Activated CD4-positive, alpha-beta T cell treated with anti-CD3 and anti-CD28 coated beads, Interleukin-2, amount 50 U/mL, for 1 hour (primary cell): ENCODE measurements at places on chromosomes 6 and 20.

DNA sequence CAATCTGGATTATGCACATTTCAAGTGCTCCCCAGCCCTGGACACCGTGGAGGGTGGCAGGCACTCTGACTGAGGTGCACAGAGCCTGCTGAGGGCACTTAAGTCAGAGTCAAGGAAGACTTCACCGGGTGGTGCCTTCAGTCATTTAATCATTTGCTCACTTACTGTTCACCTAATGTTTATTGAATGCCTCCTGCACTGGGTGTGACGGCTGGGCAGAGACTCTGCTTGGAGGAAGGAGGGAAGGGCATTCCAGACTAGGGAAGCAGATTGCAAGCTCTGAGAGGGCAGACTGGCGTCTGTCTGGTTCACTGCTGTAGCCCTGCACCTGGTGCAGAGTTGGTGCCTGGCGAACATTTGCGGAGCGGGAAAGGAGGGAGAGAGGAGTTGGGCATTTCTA is 54.2 kb upstream of the FAM83D start:
- no peak for DNase-seq

DNA sequence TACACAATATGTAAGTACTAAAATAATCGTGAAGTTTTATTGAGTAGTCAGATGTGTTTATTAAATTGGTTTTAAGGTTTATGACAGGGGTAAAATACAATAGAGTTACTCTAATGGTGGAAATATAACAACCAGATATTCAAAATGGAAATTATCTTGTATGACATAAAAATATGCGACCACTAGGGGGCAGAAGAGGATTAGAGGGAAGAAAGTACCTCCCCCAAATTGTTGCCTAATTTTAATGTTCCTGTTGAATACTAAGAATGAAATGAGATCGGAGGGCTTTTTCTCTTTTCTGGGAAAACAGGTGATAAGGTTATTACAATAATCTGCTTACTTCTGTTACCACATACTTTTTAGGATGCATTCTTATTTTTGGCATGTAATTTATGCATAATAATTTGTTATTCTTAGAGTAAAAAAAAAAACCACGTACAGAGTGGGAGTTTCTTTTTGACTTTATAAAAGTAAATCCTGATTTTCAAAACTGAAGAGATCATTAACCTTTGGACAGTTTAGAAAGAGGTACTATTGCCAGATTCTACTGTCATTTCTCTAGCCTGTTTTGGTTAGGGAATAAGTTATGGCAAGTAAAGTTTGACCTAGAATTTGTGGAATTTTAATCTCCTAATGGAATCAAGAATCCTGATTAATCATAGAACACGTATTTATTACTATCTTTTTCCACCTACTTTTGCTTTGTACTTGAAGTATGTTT is 159.2 kb downstream of the CD109 start:
- DNase-seq, result no peak

- DNase-seq, result peak; percentile 14
Observed at GRCh38 chr6:38713812-38714211, 1.3 kb upstream of the DNAH8 start.

DNA sequence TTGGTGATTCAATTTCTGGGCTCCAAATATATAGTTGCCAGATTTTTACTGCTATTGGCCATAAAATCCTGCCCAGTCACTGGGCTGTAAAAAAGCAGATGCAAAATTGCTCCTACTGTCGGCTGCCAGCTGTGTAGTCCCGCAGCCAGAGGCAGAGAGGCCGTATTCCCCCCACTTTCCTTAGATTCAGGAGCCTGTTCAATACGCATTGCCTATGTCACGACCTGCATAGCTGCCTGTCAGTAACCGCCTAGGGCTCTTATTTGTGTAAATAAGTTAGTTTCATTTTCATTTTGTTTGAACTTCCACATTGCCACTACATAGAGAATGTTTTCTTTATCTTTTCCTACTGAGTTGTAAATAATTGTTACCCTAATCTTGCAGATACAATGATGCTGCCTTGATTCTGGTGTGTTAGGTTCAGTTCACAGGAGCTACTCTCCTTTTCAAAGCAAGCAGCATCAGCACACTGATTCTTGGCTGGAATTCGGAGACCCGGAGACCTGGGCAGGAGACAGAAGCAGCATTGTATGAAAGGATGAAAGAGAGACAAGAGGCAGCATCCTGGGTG is 46.0 kb upstream of the UST start:
- no peak for DNase-seq

- peak; percentile 90 for DNase-seq
Observed at GRCh38 chr6:149717588-149718458, at the start of gene LATS1. Gene LATS1 (minus strand): TSS chr6:149718101. CDS start chr6:149702126, 15,975 bp downstream.

- DNase-seq, result no peak
Observed at GRCh38 chr6:84892671-84893070, 128.3 kb upstream of the TBX18 start.

DNA sequence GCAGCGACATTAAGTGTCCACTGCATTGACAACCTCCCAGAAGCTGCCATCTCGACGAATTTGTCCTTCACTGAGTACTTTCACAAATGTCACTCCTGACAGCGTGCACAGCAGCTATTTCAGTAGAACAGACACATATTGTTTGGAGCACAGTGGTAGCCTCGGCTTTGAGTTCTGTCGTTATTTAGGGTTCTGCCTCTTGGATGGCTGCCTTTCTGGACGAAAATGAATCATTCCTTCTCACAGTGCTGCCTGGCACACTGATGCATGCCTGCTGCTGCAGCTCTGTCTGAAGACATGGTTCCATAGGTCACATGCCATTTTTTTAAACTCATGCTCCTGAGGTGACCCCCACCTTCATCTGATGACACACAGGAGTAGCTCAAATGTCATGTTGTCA is 477.0 kb downstream of the C6orf118 start:
- no peak for DNase-seq

DNA sequence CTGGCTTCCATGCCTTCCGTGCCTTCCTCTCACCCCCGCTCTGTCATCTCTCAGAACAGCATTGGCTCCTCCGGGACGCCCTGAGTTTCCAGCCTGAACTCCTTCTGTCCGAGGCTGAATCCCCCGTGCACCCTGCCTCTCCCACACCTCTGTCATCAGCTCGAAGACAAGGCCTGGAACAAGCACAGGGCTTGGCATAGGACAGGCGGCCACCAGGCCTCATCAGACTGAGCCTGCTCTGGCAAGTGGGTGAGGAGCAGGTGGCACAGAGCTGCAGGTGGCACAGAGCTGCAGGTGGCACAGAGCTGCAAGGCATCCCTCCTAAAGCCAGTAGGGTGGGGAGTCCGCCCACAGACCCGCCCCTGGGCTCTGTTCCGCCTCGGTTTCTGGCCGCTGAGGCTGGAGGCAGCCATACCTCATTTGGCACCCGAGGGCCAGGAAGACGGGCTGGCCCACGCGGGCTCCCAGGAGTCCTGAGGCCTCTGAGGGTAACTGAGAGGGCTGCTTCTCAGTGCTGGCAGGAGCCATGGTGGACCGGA is 60.2 kb downstream of the EZR start:
- no peak for DNase-seq

DNA sequence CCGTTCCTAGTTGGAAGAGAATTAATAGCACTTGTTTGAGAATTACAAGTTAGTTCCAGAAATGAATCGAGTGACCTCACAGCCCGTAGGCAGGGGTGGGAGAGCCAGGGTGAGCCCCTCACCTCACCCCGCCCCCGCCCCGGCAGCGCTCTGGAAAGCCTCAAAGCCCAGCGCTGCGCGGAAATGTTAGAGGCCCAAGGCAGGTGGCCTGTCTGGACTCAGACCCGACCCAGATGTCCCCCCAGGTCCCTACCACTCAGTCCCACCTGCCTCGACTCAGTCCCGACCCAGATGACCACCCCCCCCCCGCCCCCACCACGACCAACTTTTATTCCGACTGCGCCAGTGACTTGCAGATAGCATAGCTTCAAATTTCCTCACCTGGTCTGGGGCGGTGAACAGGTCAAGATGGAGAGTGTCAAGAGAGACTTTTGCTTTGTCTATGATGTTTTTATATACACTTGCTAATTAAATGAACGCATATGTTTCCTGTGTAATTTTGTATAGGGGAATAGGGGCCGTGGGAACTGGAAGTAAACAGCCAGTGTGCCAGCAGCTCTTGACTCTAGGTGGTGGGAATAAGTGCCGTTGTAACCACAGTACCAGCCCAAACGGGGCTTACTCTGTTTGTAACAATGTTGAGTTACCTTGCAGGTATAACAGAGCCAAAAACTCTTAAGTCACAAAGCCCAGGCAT is 1.2 kb upstream of the PXDC1 start:
- no peak for DNase-seq

- DNase-seq, result no peak
Observed at GRCh38 chr6:41624621-41625380, 13.5 kb upstream of the MDFI start.

GRCh38 chr20:45419188-45420091 is 3.5 kb downstream of the PIGT start:
- DNase-seq, result no peak

DNA sequence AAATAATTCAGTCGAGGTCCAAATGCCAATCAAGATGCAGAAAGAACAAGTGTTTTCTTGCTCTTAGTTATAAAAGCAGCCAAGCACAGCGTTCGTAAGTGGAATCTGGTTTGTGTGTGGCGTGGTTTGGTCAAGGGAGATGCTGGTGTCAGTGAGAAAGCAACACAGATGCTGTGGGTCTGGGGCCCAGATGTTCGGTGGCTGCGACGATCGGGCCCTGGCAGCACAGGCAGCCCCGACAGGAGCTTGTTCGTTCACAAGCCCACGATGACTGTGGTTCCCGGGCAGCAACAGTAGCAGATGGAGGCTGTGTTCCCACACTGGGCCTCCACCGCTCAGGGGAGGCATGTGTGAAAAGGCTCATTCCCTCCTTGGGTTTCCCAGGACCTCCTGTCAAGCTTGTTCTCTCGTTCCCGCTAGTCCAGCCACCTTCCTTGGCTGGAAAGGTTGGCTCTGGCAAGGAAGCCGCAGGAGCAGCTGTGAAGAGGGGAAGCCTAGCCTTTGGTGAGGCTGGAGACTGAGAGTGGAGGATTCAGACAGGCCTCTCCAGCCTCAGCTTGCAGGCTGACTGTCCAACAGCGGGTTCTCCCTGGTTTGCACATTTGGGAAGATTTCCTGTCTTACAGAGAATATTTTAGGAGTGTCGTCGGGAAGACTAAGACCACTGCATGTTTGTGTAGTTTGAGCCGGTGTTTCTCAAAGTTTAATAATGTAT is 304.7 kb downstream of the QKI start:
- no peak for DNase-seq

DNA sequence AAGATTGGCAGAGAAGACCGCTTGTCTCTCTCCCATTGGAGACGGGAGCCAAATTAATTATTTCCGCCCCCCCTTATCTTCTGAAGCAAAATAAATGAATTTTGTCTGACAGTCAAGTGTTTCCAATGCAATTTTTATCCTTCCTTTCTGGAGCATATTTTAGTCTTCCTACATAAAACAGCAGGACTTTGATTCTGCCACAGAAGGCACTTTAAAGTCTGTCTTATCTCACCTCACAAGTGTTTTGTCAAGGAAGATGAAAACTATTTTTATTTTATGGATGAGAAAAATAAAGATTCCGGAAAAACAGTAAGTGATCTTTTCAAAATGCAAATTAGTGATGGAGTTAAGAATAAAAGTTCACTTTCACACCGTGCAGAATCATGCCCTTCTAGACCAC is 140.4 kb downstream of the OPRM1 start:
- DNase-seq, result no peak

GRCh38 chr20:9241721-9242427 is 173.0 kb downstream of the PLCB4 start:
- no peak for DNase-seq

DNA sequence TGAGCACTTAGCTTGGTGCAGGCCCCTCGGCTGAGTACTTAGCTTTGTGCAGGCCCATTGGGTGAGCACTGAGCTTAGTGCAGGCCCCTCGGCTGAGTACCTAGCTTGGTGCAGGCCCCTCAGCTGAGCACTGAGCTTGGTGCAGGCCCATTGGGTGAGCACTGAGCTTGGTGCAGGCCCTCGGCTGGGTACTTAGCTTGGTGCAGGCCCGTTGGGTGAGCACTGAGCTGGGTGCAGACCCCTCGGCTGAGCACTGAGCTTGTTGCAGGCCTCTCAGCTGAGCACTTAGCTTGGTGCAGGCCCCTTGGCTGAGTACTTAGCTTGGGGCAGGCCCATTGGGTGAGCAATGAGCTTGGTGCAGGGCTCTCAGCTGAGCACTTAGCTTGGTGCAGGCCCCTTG is 387.1 kb downstream of the THBS2 start:
- no peak for DNase-seq

- no peak for DNase-seq
Observed at GRCh38 chr20:7257099-7257498, 489.6 kb downstream of the BMP2 start.

GRCh38 chr20:19256085-19256484 is 43.6 kb downstream of the SLC24A3 start:
- DNase-seq, result no peak

DNA sequence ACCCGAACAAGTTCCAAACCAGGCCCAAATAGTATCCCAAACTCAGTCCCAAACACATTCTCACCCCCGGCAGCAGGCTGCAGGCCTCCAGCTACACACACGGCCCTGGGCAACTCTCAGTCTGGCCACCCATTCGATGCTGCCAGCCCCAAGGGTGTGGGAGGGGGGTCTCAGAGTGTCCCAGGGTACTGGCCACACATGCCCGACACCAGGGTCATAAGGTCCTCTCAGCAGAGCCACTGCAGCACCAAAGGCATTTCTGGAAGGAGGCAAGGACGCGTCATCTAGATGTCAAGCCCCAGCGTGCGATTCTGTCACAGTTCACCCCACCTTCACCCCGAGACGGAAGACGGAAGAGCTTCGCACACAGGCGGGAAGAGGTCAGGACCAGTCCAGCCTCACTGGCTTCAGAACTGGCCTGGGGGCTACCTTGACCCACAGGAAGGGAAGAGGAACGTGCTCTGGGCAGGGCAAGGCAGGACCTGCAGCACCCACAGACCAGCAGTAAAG is 9.5 kb downstream of the MYL9 start:
- no peak for DNase-seq
